ENCODE measurements at places on chromosomes 5 and 9.

GRCh38 chr5:150789450-150789849 is 10.9 kb downstream of the SMIM3 start:
- no peak for DNase-seq

DNA sequence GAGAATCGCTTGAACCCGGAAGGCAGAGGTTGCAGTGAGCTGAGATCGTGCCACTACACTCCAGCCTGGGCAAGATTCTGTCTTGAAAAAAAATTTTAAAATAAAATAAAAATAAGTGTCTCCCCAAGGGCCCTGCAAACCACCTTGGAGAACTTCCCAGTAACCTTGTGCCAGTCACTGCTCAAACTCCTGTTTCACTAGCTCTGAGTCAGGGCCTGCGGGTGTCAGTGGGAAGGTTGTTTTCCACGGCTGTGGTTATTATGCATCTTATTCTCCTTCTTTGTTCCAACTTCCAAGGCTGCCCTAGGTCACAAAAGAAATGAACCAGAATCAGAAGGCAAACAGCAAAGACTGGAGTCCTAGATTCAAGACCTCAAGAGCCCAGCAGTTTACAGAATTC is 246.7 kb downstream of the ADAMTSL1 start:
- no peak for DNase-seq

DNA sequence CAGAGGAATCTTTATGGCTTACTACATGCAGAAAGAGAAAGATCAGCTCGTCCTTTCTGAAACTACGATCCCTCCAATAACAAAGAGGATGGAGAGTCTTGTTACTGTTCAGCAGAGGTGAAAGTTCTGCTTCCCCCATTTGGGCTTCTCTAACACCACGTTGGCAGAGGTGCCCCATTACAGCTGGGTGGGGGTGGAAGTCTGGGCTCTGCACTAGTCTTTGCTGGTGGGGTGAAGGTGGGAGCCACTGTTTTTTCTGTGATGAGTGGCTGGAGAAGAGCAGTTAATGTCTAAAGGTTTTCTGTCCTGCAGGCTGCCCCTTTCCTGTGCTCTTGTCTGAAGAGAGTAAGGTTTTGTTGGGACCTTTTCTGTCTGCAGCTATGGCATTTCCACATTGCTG is 64.7 kb upstream of the OTULINL start:
- DNase-seq, result no peak

DNA sequence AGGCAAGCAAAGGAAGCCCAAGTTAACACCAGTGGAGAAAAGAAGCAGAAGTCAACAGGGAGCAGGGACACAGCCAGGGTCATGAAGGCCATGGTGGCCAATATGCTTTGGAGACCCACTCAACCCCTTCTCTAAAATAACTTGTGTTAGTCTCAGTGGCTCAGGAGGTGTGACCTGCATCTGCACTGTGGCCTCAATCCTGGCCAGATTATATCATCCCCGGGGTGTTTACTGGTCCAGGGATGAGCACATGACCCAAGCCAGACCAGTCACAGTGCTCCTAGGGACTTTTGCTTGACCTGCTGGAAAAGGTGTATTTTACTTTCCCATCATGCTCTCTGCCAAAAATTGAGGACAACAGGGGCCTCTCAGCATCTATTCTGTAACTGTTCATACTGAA is 105.2 kb downstream of the DPYSL3 start:
- DNase-seq, result no peak

DNA sequence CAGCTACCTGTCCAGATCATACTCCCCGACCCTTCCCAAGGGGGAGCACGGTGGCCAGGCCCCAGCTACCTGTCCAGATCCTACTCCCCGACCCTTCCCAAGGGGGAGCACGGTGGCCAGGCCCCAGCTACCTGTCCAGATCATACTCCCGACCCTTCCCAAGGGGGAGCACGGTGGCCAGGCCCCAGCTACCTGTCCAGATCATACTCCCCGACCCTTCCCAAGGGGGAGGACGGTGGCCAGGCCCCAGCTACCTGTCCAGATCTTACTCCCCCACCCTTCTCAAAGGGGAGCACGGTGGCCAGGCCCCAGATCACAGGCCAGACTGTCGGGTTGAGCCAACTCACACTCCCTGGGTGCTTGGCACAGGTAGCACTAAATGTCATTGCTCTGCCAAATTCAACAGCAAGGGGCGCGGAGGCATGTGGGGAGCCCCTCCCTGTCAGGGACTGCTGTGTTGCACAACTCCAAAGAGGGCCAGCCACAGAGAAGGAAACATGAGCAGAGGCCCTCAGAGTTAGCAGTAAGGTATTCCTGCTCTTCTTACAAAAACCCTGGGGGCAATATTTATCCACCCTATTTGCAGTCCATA is 136.9 kb downstream of the OLFM1 start:
- DNase-seq, result no peak

DNA sequence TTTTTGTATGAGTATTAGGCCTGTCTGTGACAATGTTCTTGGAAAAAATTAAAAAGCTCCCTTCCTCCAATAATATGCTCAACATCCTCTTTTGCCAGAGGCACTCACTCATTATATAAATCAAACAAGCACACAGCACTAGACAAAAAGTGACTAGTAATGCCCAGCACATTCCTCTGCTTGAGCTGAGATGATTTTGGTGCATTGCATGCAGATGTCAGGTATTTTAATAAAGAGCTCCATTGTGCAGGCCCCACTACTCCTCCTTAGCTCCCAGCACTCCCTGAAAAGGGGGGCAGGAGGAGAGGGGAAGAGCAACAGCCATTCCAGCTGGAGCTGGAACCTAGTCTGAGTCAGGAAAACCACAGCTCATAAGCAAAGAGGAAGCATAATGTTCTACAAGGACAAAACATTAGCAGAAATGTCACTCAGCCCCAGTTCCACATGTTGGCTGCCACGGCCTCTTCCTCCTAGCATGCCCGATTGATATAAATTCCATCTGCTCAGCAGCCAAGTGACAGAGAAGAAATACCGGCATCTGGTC is 348.5 kb downstream of the BNC2 start:
- DNase-seq, result peak; percentile 94

DNA sequence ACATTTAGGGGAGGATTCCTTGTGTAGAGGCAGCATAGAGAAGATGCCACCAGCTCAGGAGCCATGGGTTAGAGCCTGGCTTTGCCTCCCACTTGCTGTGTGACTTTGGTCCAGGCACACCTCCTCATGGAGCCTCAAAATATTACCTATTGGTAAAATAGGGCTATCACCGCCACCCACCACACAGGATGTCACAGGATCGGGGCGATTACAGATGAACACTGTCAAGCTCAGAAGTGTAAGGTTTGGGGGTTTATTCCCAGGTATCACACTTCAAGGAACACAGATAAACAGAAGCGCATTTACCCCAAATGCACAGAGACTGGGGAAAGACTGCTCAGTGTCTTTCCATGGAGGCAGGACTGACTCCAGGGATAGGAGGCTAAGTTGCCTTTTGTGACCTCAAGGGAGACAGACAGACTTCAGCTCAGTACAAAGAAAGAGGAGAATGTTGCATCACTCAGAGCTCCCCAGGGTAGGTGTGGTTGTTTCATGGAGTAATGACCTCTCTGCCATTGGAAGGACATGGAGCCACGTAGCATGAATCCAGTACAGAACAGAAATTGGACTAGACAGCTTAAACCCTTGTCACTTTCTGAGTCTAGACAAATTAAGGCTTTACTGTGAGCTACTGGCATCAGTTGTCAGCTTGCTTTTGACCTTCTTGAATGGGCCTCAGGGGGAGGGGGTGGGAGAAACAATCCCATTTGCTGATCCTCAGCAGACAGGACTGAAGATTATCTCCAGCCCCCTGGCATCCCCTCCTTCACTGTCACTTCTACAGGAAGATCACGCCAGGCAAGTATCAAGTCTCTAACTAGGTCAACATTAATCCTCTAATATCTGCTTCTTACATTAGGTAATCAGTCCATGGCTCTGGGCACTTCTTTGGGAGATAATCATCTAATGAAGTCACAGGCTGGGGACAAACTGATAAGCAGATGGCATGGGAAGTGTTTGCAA is 6.5 kb downstream of the TRAF1 start:
- no peak for DNase-seq
